SJCRH30 (cell line): ENCODE measurements at places on chromosomes 4 and X.

GRCh38 chr4:34731070-34731469 is 1513.2 kb downstream of the ARAP2 start:
- no peak for DNase-seq

- DNase-seq, result peak; percentile 13
These were observed 47.7 kb downstream of the DDX3X start for GRCh38 chrX:41381685-41382084.

- DNase-seq, result no peak
These were observed 89.2 kb downstream of the PJA1 start for GRCh38 chrX:69076088-69076487.

GRCh38 chrX:16778545-16778944 is 7.7 kb upstream of the TXLNG start:
- no peak for DNase-seq

DNA sequence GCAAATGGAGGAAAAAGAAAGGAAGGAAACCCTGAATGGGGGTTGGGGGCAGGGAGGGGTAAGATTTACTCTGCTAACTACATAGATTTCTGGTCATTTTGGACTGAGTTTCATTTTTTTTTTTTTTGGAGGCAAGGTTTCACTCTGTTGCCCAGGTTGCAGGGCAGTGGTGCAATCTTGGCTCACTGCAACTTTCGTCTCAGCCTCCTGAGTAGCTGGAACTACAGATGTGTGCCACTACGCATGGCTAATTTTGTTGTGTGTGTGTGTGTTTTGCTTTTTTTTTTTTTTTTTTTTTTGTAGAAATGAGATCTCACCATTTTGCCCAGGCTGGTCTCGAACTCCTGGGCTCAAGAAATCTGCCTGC is 223.5 kb downstream of the APBB2 start:
- DNase-seq, result no peak

DNA sequence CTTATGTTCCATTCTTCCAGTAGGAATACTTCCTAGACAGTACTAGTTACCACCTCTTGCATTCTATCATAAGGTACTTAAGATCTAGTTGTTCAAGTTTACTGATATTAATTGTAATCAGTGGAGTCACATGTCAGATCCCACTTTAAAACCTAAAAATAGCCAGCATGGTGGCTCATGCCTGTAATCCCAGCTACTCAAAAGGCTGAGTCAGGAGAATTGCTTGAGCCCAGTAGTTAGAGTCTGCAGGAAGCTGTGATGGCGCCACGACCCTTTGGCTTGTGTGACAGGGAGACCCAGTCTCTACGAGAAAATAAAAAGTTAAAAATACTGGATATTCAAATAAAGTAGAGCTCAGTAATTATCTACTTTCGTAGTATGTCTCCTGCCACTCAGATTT is 57.7 kb downstream of the MAD2L1 start:
- no peak for DNase-seq

DNA sequence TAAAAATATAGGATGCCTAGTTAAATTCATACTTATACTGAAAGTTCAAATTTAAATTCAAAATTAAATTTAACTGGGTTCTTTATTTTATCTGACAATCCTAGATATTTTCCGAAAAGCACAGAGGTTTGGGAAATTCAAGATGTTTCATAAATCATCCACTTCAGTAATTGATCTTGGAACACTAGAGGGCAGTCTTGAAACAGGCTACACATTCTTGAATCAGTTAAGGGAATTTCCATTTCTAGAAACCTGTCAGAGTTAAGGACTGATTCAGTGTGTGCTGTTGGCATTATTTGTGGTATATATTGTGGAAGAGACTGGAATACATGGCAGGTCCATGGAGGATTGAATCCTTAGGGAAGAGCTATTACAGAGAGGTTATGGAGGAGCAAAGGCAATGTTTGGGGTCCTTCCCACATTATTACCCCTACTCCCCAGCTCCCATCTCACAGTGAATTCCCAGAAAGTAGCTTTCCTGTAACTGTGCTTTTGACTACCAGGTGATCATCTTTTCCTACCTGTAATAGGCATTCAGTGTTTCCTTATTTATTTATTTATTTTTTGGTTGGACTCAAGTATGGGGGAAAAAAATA is 92.9 kb downstream of the EGF start:
- peak; percentile 81 for DNase-seq

- DNase-seq, result no peak
These were observed 94.8 kb downstream of the RELL1 start for GRCh38 chr4:37591349-37591748.

DNA sequence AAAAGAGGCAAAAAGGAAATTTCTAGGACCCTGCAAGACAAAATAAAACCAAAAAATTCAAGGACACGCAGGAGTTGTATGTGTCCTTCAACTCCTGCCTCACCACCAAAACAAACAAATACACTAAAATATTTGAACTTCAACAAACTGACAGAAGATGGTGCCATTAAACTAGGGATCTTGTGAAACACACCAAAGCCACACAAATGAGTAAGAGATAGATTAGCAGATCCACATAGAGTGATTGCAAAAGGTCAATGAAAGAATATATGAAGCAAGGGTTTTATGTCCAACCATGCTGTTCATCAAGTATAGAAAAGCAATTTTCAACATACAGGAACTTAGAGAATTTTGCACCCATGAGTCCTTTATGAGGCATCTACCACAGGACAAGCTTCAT is 40.1 kb upstream of the SCML1 start:
- no peak for DNase-seq

- DNase-seq, result peak; percentile 2
These were observed 37.8 kb upstream of the HPF1 start for GRCh38 chr4:169795585-169795984.

DNA sequence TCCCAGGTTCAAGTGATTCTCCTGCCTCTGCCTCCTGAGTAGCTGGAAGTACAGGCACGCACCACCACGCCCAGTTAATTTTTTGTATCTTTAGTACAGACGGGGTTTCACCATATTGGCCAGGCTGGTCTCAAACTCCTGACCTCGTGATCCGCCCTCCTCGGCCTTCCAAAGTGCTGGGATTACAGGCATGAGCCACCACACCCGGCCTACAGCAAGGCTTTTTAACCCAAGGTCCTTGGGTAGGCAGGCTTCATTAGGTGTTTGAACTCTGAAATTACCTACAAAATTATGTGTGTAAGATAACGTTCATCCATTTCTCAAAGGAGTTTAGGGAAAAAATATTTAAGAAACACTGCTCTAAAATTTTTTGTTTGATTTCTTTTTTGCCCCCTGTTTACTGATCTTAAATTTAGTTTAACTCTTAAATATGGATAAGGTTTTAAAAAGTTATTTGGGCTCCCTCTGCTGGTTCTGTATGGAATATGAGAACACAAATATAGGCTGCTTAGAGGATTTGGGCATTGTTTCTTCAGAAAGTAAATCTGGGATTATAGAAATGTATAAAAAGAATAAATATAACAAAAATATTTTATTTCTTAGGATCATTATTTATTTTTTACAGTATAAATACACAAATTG is 92.8 kb downstream of the CBR4 start:
- DNase-seq, result peak; percentile 60

DNA sequence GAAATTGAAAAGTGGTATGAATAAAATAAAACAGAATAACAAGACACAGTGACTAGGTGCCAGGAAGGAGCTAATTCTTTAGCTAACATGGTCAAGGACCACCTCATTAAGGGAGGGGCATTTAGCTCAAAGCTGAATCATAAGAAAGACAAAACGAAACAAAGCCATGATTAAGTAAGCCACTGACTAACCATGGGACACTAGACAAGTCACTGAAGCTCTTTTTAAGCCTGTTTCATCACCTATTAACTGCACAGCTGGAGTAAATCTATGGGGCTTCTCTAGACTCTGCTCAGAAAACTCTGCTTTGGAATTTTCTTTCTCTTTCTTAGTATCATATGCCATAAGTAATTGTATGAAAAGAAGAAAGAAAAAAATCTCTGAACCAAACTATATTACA is 49.8 kb upstream of the C1QTNF7 start:
- DNase-seq, result no peak

DNA sequence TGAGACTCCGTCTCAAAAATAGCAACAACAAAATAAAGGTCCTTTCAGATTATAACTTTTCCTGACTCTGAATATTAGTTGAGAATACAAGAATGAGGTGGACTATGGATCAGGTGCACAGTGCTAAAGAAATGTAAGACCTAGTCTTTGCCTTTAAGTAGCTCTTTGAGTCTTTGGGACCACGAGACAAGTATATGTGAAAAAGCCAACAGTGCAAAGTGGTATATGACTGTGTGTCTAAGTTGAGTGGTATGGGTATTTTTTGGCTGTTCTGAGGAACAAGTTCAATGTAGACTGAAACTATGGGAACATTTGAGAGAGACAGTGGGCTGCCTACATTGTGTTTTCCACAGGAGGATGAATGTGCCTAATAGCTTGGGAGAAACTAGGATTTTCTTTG is 2.8 kb downstream of the GAB1 start:
- DNase-seq, result no peak

GRCh38 chr4:14925471-14925870 is 76.8 kb upstream of the CPEB2 start:
- no peak for DNase-seq

DNA sequence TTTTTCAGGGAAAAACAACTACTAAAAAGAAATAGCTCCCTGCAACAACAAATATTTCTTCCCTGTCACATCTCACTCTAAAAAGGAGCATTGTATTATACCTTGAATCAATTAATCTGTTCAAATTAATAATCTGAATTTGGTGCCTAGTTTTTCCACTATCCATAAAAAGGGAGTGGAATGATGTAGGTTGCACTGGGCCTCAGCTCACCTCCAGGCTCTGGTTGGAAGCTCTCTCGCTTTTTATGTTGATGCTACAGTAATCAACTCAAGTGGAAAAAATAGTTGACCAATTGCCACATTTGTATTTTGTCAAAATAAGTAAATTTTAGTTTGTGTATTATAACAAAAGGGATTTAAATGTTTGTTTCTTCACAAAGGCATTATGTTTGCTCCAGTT is 126.1 kb downstream of the MAD2L1 start:
- DNase-seq, result no peak
